ENCODE measurements at places on chromosomes 2 and 18.

DNA sequence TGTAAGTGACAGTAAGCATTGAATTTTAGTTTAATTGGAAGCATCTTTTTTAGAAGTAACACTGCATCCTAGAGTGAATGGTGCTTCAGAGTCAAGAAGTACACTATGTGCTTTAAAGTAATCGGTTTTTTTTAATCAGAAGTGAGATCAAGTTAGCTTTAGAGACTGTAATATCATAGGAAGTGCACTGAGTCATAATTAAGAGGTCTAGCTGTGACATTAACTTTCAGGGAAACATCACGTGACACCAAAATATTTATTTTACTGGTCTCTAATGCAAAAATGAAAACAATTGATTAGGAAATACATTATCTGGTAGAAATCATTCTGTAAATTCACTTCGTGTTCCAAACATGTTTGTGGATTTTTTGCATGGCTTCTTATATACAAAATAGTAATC lies 55.3 kb upstream of the KYNU start:
- DNase-seq = no peak

DNA sequence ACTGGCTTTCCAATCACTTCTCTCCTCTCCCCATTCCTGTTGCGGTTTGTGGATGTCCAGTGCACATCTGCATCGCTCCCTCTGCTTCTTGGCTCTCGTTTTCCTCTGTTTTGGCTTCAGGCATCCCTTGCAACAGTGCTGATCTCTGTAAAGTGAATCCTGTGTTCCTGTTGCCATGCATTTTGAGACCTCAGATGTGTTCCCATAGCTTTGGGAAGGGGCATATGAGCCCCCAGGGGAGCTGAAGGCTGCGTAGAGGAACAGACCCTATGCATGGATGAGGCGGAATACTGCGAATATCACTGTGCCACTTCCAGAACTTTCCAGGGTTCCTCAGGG lies 168.4 kb upstream of the HAAO start:
- DNase-seq = no peak

DNA sequence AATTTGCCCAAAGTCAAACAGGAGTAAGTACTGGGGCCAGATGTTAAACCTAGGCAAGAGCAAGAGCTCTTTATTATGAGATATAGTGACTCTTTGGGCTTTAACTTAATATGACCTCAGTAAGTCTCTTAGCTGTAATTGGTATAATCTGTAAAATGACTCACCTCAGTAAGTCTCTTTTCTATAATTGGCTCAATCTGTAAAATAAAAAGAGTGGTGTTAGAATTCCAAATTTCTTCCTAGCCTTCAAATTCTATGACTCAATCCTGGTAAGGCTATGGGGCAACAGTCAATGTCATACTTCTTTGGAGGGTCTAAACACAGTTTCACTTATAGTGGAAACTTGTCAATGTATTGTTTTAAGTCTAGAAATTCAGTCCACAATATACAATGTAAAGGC lies 1608.9 kb upstream of the PIK3C3 start:
- DNase-seq = no peak

- no peak for DNase-seq
These were observed 20.4 kb upstream of the FEZ2 start for GRCh38 chr2:36618381-36618780.

DNA sequence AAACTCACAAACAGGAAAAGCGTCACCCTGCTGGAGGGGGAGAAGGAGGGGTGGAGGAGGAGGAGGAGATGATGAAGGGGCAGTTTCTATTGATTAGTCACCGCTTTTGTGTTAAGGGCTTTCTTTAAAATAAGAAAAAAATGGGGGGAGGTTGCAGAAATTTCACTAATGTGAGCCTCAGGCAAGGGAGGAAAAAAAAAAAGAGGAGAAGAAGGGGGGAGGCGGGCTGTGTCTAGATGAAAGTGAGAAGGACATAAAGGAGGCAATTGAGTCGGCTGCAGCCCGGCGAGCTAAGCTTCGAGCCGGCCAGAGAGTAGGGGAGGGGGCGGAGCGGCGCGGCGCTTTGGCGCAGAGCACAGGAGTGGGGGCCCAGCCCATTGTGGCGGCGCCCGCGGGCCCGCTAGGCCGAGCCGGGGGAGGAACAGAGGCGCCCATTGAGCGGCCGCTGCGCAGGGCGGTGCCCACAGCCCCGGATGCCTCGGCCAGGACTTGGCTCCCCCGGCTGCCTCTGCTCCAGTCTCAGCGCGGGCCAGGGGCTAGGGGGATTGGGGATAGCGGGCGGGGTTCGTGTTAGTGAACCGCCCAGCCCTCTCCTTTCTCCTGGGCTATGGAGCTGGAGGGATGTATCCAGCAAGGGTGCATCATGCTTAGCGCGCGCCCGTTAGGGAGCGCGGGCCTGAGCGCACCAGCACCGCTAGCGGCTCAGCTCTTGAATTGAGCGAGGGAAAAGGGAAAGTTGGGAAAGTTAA lies 7.9 kb downstream of the PAX3 start:
- DNase-seq = no peak

DNA sequence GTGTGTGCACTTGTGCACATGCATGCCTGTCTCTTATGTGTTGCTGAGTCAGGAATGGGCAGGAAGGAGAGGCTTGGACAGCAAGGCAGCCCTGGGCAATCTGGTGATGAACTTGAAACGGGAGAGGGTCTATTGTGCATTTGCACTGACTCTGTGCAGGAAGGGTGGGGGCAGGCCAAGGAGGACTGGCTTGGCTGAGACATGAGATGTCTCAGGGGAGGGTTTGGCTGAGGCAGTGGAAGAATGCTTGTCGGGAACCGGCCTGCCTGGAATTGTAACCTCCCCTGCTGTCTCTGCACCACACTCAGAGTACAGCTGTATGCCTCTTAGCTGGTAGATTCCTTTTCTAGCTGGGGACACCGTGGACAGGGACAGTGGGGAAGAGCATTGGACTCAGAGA lies 176.1 kb upstream of the TNP1 start:
- no peak for DNase-seq

DNA sequence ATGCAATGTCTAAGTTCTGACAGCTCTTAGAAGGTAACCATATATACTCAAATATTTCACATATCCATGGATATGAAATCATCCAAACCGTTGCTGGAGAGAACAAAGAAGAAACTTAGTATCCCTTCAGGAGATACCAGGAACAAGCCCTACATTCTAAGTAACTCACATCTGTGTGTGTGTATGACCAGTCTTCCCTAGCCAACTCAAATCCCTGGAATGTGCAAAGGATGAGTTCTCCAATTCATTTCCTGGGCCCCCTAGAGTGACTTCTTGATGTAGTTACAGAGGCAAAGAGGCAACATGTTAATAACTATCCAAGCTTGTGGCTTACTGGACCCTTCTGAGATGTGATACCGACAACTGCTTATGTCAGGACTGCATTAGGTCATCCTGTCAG lies 20.1 kb downstream of the TPGS2 start:
- DNase-seq = peak; percentile 12

DNA sequence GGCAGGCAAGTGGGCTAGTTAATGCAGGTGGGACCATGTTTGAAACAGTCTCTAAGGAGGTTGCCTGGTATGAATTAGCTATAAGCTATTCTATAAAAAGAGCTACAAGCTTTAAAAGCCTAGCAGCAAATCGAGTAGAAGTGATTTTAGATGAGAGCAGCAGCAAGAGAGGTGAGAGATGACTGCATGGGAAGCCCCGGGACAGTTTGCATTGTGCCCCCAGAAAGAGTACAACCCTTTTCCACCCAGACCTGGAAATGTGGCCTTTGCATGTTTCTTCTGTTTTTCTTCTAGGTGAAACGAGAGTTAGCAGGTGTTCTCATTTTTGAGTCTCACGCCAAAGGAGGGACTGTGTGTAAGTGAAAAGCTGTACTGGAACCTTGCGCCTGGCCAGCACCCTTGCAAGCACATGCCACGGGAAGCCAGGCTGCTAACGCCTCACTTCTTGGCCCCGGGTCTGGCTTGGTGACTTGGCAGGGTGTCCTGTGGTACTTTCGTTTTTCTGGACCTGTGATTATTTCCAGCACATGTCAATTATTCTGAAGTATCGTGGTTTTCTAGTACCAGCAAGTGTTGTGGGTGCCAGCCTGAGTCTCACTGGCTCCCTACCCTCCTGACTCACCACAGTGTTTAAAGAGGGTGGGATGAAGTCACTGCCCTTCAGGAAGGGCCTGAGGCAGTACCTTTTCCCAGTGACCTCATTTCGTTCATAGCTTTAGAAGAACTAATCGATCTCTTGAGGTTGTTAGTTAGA lies 90.3 kb upstream of the MAP3K20 start:
- DNase-seq = no peak
